ENCODE measurements at places on chromosomes 7 and 10.
A peak's percentile ranks its signal among the peaks of the same experiment; 100 is the strongest.

DNA sequence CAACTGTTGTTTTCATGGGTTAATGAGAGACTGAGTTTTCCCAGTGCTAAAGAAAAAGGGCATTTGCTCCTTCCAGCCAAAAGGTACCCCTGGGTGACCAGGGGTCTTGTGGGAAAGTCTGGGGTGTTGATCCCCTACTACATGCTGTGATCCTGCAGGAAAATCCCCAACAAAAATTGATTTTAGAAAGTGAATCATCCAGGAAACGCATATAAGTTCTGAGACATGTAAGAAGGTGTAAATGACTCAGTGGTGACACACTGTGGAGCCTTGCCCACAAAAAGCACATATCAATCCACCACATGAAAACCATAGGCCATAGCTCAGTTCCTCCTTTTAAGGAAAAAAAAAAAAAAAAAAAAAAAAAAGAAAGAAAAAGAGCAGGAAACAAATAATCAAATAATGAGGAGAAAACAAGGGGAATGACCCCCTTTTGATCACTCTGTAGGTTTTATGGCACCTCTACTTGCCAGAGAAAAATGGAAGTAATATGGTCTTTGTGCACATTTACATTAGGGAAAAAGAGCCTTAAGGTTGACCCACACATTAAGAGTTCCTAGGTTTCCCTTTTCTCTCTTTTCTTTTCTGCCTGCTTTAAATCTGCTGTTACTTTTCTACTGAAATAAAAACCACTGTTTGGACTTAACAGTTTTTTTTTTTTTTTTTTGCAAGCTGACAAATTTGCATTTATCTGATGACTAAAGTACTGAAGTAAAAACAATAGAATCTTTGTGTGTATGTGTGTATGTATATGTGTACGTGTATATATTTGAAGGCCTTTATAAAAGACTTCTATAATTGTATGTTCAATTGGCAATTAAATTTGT lies 386.0 kb downstream of the KIF20B start:
- no peaks in the 10 kb centered on the region for H3K4me1 ChIP-seq
- DNase-seq = no peak
- H3K36me3 ChIP-seq = no peaks in the 10 kb centered on the region
- no peak overlapping the region for H3K4me3 ChIP-seq
- H3K27me3 ChIP-seq = no peaks in the 10 kb centered on the region

DNA sequence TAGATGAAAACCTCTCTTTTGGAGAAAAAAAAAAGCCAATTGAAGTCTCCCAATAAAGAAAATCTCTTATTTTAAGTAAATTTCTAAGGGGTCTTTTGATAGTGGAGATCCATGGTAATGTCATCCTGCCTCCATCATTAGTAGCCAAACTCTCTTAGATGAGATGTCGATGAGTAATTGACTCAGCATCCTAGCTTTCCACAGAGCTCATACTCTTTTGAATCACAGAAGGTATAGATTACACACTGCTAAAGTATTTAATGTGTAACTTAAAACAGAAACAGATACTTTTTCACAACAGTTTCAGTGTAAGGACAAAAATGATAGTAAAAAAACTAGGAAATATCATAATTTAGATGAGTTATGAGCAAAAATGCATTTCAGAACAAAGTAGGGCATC lies 19.4 kb downstream of the MAGI2 start:
- DNase-seq = no peak
- no peak overlapping the region for H3K27ac ChIP-seq
- H3K27me3 ChIP-seq = no peaks in the 10 kb centered on the region
- H3K36me3 ChIP-seq = no peaks in the 10 kb centered on the region
- H3K4me1 ChIP-seq = no peaks in the 10 kb centered on the region

- no peak for DNase-seq
- no peaks in the 10 kb centered on the region for H3K27me3 ChIP-seq
- H3K27ac ChIP-seq = no peak overlapping the region
- H3K4me1 ChIP-seq = no peaks in the 10 kb centered on the region
- H3K36me3 ChIP-seq = no peaks in the 10 kb centered on the region
- H3K4me3 ChIP-seq = no peak overlapping the region
These were observed 383.5 kb upstream of the VWC2 start for GRCh38 chr7:49389871-49390479.

GRCh38 chr10:43137717-43138020 lies 576 bp upstream of the CSGALNACT2 start:
- DNase-seq = no peak
- H3K36me3 ChIP-seq = no peaks in the 10 kb centered on the region
- peak overlapping the region; percentile 89 for H3K27ac ChIP-seq
- H3K4me1 ChIP-seq = peaks cover 17% of the 10 kb centered on the region
- no peaks in the 10 kb centered on the region for H3K27me3 ChIP-seq
- peak overlapping the region; percentile 75 for H3K4me3 ChIP-seq

GRCh38 chr7:105677817-105678573 lies 96.7 kb upstream of the EFCAB10 start:
- H3K36me3 ChIP-seq = no peaks in the 10 kb centered on the region
- peaks cover 70% of the 10 kb centered on the region for H3K4me1 ChIP-seq
- no peak for DNase-seq

DNA sequence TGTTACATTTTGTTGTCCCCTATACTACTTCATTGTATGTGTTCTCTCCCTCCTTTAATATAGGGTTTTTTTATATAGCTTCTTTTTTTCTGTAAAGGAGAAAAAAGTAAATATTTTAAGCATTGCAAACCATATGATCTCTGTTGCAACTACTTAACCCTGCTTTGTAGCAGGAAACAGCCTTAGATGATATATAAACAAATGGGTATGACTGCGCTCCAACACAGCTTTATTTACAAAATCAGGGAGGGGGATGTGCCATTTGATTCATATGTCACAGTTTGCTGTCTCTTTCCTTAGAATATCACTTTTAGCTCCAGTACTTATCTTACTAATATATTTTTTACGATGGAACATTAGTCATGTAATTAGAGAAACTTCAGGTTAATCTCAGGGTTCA lies 155.2 kb upstream of the GNAI1 start:
- no peak overlapping the region for H3K4me3 ChIP-seq
- no peaks in the 10 kb centered on the region for H3K4me1 ChIP-seq
- no peak for DNase-seq
- H3K27ac ChIP-seq = no peak overlapping the region
- H3K27me3 ChIP-seq = no peaks in the 10 kb centered on the region

DNA sequence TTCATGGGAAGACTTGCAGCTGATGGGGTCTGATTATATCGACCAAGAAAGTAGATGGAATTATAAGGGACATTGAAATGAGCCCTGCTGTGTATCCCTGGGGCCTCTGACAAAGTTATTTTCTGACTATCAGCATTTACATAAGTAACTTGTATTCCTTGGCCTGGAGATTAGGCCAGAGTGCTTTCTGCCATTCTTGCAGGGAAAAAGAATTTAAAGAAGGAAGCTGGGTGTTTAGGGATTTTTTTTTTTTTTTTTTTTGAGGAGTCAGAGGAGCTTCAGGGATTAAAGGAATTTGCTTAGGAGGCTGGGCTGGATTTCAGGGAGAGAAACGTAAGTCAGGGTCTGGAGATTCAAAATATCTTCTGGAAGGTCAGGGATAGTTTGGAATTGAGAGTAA lies 4.6 kb downstream of the SPAM1 start:
- H3K36me3 ChIP-seq = no peaks in the 10 kb centered on the region
- no peak overlapping the region for H3K4me3 ChIP-seq
- no peaks in the 10 kb centered on the region for H3K27me3 ChIP-seq
- H3K4me1 ChIP-seq = no peaks in the 10 kb centered on the region
- no peak for DNase-seq

DNA sequence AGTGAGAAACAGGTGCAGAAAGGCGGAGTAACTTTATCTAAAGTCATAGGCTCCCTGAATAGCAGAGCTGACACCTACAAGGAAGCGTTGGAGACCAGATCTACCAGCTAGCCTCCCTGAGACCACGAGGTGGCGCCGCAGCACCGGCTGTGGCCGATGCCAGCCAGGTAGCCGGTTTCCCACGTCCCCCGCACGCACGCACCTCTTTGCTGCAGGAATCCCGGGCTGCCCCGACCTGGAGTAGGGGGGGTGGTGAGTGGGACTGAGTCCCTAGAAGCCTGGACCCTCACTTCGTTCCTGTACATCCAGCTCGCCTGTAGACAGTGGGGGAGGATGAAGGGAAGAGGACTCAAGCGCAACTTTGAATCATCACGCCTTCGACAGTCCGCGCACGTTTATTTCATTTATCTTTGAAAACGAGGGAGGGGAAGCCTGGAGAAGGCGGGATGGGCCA lies 3.7 kb downstream of the ELOVL3 start:
- H3K4me1 ChIP-seq = peaks cover 36% of the 10 kb centered on the region
- DNase-seq = peak; percentile 61
- H3K27me3 ChIP-seq = no peaks in the 10 kb centered on the region
- H3K36me3 ChIP-seq = no peaks in the 10 kb centered on the region

DNA sequence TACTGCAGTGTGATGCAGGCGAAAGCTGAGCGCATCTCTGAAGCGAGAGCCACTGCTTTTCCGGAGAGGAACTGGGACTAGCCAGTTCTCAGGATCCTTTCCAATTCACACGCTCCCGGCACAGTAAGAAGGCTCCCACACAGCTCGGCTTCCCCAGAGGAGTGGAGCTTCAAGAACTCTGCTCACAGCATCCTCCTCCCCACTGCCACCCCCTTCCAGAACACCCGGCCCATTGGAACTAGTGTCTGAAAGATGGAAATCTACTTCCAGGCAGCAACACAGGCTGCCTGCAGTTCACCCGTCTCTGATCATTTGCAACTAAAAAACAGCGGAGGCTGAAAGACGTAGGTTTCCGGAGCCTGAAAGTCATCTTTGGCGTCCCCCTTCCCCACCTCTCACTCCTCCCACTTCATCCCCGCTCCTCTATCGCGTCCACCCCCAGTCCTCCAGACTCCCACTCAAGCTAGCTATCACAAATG lies at the start of gene DGKB:
DGKB (minus strand) TSS at position 163 of the 479 bp plus-strand sequence.
- no peaks in the 10 kb centered on the region for H3K36me3 ChIP-seq
- no peak within 1 kb of the TSS for H3K27ac ChIP-seq
- peaks cover 7% of the 10 kb centered on the region for H3K4me1 ChIP-seq
- H3K27me3 ChIP-seq = no peaks in the 10 kb centered on the region
- peak within 1 kb of the TSS; percentile 42 for H3K4me3 ChIP-seq

GRCh38 chr7:5005066-5005465 lies 40.6 kb upstream of the RBAK start:
- no peaks in the 10 kb centered on the region for H3K27me3 ChIP-seq
- H3K4me1 ChIP-seq = no peaks in the 10 kb centered on the region
- H3K27ac ChIP-seq = no peak overlapping the region
- H3K36me3 ChIP-seq = no peaks in the 10 kb centered on the region
- no peak for DNase-seq
- H3K4me3 ChIP-seq = no peak overlapping the region

DNA sequence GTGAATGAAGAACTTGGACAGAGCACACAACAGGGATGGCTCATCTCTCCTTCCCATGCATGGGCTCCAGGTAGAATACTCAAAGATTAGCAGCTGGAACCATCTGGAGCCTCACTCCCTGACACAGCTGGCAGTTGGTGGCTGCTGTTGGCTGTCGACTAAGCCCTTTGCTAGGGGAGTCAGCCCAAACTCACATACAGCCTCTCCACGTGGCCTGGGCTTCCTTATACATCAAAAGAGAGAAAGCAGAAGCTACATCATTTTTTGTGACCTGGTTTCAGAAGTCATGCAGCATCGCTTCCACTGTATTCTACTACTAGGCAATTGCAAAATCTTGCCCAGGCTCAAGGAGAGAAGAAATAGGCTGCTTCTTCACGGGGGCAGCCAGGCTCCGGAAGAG lies 24.4 kb downstream of the ASNS start:
- no peaks in the 10 kb centered on the region for H3K4me1 ChIP-seq
- no peaks in the 10 kb centered on the region for H3K36me3 ChIP-seq
- H3K27me3 ChIP-seq = no peaks in the 10 kb centered on the region
- DNase-seq = no peak

DNA sequence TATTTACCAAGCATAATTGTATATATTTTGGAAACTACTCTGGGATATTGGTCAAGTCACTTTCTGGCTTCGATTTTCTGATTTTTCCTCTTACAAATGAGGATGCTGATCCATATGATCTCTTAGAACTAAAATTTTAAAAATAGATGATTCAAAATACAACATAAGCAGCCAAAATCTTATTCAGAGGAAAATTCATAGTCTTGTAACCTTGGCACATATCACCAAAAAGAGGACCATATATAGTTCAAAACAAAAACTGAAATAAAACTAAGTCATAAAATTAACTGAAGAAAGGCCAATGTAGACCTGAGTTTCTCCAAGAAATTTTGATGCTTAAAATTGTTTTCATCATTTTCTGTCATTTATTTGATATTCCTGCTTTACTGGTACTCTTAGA lies 768.3 kb downstream of the SORCS3 start:
- no peaks in the 10 kb centered on the region for H3K27me3 ChIP-seq
- H3K4me3 ChIP-seq = no peak overlapping the region
- no peaks in the 10 kb centered on the region for H3K4me1 ChIP-seq
- H3K27ac ChIP-seq = no peak overlapping the region
- no peaks in the 10 kb centered on the region for H3K36me3 ChIP-seq

GRCh38 chr7:118327174-118327573 lies 102.7 kb downstream of the ANKRD7 start:
- no peak overlapping the region for H3K27ac ChIP-seq
- no peak overlapping the region for H3K4me3 ChIP-seq
- no peak for DNase-seq
- no peaks in the 10 kb centered on the region for H3K36me3 ChIP-seq
- no peaks in the 10 kb centered on the region for H3K4me1 ChIP-seq

- H3K27ac ChIP-seq = no peak overlapping the region
- H3K27me3 ChIP-seq = no peaks in the 10 kb centered on the region
- H3K36me3 ChIP-seq = no peaks in the 10 kb centered on the region
- no peak overlapping the region for H3K4me3 ChIP-seq
These were observed 71.9 kb upstream of the DUSP5 start for GRCh38 chr10:110425684-110426293.

GRCh38 chr10:51422311-51423120 lies 276.9 kb downstream of the CSTF2T start:
- H3K27me3 ChIP-seq = no peaks in the 10 kb centered on the region
- no peaks in the 10 kb centered on the region for H3K36me3 ChIP-seq
- DNase-seq = peak; percentile 45

DNA sequence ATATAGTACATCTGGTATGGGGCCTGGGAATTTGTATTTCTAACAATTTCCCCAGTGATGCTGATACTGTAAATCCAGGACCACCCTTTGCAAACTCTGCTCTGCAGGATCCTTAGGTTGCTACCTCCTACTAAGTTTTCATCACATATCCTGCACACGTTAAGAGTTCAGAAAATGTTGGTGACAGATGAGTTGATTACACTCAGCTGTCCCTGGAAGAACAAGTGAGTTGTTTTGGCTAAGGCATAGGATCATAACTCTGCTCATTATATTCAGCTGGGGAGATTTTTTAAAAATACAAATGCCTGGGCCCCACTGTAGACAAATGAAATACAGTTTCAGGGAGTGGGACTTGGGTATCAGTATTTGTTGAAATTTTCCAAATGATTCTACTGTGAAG lies 274.6 kb upstream of the HABP2 start:
- no peak for DNase-seq
- no peaks in the 10 kb centered on the region for H3K36me3 ChIP-seq
- no peaks in the 10 kb centered on the region for H3K27me3 ChIP-seq
- H3K4me3 ChIP-seq = no peak overlapping the region

DNA sequence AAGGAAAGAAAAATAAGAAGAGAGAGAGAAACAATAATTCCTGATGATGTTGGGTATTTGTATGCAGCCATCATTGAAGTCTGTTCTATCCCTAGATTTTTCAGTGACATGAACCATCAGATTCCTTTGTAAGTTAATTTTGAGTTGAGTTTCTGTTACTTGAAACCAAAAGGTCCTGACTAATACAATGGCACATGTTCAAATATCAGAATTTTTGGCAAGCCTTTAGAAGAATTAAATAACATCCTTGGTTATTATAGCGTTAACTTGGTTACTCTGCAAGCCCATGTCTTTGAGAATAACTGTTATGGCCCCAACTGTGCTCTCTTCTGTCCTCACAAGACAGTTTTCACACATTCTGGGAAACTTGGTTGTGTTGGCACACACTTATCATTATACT lies 66.5 kb downstream of the SYPL1 start:
- no peak overlapping the region for H3K27ac ChIP-seq
- H3K36me3 ChIP-seq = no peaks in the 10 kb centered on the region
- no peak overlapping the region for H3K4me3 ChIP-seq
- H3K4me1 ChIP-seq = peaks cover 10% of the 10 kb centered on the region

Measured in gastrocnemius medialis (tissue), 4 donors.